T-helper 22 cell (primary cell): ENCODE measurements at places on chromosomes 1 and 21.
A peak's percentile ranks its signal among the peaks of the same experiment; 100 is the strongest.

GRCh38 chr1:91755702-91756287 lies 130.2 kb downstream of the TGFBR3 start:
- DNase-seq: no peak

GRCh38 chr1:20151906-20152598 lies 12.9 kb downstream of the PLA2G2F start:
- DNase-seq: peak; percentile 36

DNA sequence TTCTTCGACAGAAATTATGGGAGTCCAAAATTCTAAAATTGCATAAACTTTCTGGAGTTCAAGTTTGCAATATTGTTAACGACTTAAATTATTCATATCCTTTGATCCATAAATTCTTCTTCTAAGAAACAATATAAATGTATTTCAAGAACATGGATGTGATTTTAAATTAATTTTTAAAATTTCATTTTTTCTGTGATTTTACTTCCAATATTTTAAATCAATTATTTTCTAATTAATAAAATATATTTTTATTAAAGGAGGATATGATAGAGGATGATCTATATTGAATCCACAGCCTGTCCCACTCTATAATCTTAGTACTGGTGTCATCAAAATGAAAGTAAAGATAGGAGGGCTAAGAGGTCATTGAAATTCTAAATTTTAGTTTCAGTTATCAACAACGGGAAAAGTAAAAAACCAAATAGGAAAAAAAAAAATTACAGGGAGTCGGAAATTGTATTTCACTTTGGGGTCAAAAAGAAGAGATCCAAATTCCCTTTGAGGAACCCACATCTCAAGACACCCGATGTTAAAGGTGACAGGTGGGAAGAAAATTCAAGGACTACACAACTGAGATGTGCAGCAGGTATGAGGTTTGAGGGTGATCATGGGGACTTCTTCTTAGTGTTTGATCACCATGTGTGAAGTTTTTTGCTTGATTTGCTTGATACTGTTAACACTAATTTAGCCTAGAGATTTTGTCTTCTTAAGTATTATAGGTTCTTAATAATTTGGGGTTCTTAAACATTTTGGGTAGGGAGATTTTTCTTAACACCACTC lies 154.8 kb upstream of the RGS18 start:
- DNase-seq: no peak

- DNase-seq: no peak
Measured at GRCh38 chr1:75392278-75392677, 218.6 kb downstream of the SLC44A5 start.

DNA sequence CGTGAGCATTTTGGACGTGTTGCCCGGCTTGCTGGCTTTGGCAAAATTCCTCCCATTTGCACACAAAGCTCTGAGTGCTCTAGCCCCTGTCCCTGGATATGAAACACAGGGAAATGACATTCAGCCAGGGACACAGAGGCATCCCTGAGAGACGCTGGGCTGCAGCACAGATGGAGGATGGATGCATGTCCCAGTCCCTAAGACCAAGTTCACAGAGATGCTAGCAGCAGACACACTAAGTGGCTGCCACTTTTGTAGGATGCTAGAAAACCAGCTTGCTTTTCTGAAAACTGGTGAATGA lies 12.5 kb downstream of the ACTRT2 start:
- DNase-seq: no peak

DNA sequence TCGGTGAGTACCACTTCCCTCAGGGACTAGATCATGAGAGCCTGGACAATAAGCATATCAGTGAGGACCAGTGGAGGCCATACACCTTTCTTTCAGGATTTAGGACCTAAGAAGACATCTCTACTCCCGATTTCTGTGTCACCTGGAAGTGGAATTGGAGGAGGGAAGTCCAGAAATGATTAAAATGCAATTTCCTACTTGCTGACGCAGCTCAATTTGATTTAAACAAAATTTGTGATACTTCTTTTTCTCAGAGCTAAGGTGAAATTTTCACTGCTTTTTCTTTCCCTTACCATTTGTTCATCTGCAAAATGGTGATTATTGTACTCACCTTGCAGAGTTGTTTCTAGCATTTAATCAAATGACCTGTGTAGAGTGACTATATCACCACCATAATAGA lies 38.8 kb upstream of the BTG3 start:
- DNase-seq: no peak
